Stimulated activated CD8-positive, alpha-beta memory T cell treated with anti-CD3 and anti-CD28 coated beads, Interleukin-2, amount 100 ng/mL, for 1 hour (primary cell): ENCODE measurements at places on chromosomes 6 and 20.

- DNase-seq: no peak
Observed at GRCh38 chr6:27693766-27694546, 218.2 kb downstream of the OR2B2 start.

GRCh38 chr6:34178357-34179105 lies 32.6 kb upstream of the GRM4 start:
- DNase-seq: no peak

GRCh38 chr20:1934721-1935573 lies 39.7 kb downstream of the SIRPA start:
- no peak for DNase-seq

DNA sequence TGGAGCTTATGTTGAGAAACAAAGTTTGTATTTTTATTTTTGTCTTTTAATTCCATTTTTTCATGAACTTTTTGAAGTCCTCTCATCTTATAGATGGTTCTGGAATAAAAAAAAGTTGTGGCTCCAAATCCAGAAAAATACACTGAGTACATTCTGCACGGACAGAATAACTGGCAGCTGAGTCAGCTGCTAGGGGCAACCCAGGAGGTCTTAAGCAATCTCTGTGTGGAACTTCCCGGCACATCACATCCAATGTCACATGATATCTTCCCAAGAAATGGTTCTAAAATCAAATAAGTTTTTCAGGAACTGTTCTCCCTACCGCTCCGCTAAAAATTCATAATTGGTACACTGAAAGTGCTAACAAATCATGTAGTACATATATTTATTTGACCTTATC lies 29.8 kb downstream of the SLC13A3 start:
- no peak for DNase-seq
